ENCODE measurements at places on chromosomes 1 and 21. TPM values are rescaled to one million over a fixed set of nuclear protein-coding genes. Genes with fewer than 3 reads are reported as not detected.

DNA sequence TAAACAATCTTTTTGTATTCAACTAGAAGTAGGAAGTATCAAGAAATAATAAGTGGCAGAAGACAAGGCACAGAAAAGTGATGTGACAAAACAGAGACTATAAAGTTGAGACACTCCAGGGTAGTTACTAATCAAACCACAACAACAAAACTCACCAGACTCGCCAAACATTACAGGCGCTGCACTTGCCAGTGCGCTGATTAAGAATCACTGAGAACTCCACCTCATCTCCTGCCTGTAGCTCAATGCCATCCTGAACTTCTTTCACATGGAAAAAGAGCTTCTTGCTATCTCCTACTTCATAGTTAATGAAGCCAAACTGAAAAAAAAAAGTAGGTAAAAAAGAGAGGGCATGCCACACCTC, 2.8 kb upstream of the NRAS start:
- H3K36me3 ChIP-seq = peaks cover 62% of the 10 kb centered on the region
- no peak overlapping the region for H3K4me3 ChIP-seq
- H3K27me3 ChIP-seq = no peaks in the 10 kb centered on the region
- no peak for DNase-seq

- H3K27me3 ChIP-seq = no peaks in the 10 kb centered on the region
- DNase-seq = no peak
- no peak overlapping the region for H3K4me3 ChIP-seq
- peaks cover 14% of the 10 kb centered on the region for H3K4me1 ChIP-seq
- no peaks in the 10 kb centered on the region for H3K36me3 ChIP-seq
Observed at GRCh38 chr1:16189921-16190621, 22.4 kb downstream of the ARHGEF19 start.

DNA sequence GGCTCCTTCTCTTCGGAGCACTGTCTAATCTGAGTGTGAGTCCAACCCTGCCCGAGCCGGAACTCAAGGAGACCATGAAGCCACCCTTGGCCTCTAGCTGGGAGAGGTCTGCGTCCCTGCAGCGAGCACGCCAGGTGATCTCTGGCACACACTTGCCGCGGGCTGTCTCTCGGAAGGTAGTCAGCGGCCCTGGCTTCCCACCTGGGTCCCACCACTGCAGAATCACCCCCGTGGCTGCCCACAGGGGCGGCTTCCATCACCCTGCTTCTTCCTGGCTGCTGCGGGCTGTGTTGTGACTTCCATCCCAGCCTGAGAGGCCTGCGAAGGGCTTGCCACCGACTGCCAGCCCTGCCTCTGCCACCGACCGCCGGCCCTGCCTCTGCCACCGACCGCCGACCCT, 17.0 kb downstream of the FAAP20 start:
- no peaks in the 10 kb centered on the region for H3K27me3 ChIP-seq
- no peak overlapping the region for H3K4me3 ChIP-seq
- H3K36me3 ChIP-seq = peaks cover 88% of the 10 kb centered on the region

DNA sequence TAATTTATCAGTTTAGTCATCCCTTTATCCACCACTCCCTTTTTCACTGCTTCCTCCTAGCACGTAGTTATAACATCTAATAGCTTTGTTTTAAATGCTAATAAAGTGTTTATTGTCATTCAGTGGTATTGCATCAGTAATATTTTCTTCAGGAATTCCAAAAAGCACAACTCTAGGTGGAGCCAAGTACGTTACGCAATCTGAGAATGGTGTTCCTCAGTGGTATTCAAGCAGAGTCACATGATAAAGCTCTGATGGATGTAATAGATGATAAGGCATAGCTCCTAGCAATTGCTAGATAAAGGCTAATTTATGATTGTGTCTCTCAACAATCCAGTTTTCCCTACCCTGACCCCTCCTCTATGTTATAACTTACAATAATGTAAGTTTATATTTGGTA, 494.6 kb upstream of the ADGRL4 start:
- no peak overlapping the region for H3K4me3 ChIP-seq
- H3K27me3 ChIP-seq = no peaks in the 10 kb centered on the region
- no peaks in the 10 kb centered on the region for H3K4me1 ChIP-seq
- DNase-seq = no peak

- H3K4me3 ChIP-seq = peak overlapping the region; percentile 66
- peak; percentile 85 for DNase-seq
- H3K27me3 ChIP-seq = peaks cover 48% of the 10 kb centered on the region
- peak overlapping the region; percentile 91 for H3K27ac ChIP-seq
- no peaks in the 10 kb centered on the region for H3K36me3 ChIP-seq
Observed at GRCh38 chr1:1000357-1001056, 610 bp upstream of the HES4 start.

DNA sequence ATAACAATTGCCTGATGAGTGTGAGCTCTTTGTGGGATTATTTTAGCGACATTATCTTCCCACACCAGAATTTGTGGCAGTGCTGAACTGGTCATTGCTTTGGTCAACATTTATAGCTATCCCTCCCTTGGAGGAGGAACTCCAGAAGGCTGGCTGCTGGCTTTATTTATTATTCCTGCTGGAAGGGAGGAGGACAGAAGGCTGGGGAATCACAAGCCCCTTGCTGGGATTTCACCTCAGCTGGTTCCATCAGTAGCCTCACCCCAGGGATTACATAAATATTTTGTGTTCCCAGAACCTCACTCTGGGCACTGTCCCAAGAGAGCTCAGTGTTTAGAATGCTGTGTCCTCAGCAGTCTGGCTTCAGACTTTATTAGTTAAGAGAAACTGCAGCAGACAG, 102.8 kb upstream of the C1orf21 start:
- H3K4me1 ChIP-seq = no peaks in the 10 kb centered on the region
- no peaks in the 10 kb centered on the region for H3K36me3 ChIP-seq
- DNase-seq = peak; percentile 15
- H3K27me3 ChIP-seq = no peaks in the 10 kb centered on the region
- H3K4me3 ChIP-seq = no peak overlapping the region

GRCh38 chr1:152162792-152163463, 3.9 kb upstream of the RPTN start:
- DNase-seq = peak; percentile 45
- peaks cover 20% of the 10 kb centered on the region for H3K4me1 ChIP-seq
- H3K4me3 ChIP-seq = no peak overlapping the region
- H3K27ac ChIP-seq = peak overlapping the region; percentile 56

- no peaks in the 10 kb centered on the region for H3K4me1 ChIP-seq
- H3K36me3 ChIP-seq = no peaks in the 10 kb centered on the region
- H3K4me3 ChIP-seq = no peak overlapping the region
- no peak overlapping the region for H3K27ac ChIP-seq
Observed at GRCh38 chr21:33109574-33110339, 39.8 kb downstream of the OLIG1 start.

TRIM62 gene
- polyA plus RNA-seq = 3.2 TPM

CFAP74 gene
- 1.4 TPM for polyA plus RNA-seq

ETV3L gene
- polyA plus RNA-seq = not detected
